Effector memory CD4-positive, alpha-beta T cell (primary cell): ENCODE measurements at places on chromosomes 4 and X.
A peak's percentile ranks its signal among the peaks of the same experiment; 100 is the strongest.

- DNase-seq: no peak
Observed at GRCh38 chr4:174437324-174437723, 85.0 kb downstream of the HPGD start.

DNA sequence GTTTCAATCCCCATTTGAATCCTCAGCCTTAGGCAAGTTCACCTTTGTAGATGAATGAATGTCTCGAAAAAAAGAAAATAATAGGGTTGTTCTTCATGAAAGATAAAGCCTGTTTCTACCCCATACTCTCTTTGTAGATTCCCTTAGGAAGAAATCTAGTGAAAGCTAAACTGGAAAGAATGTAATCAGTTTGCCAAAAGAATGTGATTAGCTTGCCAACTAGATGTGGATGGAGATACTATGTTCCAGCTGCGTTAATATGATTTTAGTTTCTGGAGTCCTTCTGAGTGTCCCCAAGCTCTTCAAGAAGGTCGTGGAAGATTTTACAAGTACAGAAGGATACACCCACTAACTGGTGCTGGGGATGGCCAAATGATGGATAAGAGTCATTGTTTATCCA lies 162.3 kb upstream of the EDNRA start:
- DNase-seq: no peak

GRCh38 chr4:53908661-53909078 lies 155.7 kb downstream of the CHIC2 start:
- no peak for DNase-seq

DNA sequence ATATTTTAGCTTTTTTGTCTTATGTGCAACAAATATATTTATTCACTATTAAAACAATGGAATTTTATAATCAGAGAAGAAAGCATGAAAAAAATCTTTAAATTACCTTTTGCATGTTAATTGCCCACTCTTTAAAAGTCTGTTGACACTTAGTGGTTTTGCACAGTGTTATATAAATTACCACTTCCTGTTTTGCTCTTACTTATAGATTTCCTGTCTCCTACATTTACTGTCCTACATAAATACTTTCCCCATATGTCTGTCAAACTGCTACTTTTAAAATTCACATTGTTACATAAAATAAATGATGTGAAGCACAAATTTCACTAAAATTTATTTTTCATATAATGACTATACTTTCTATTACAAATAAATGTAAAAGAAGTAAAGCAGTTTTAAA lies 161.1 kb upstream of the NDST4 start:
- no peak for DNase-seq

- DNase-seq: no peak
Observed at GRCh38 chr4:98383431-98384106, 122.4 kb downstream of the RAP1GDS1 start.

GRCh38 chr4:170884969-170885570 lies 795.3 kb upstream of the AADAT start:
- DNase-seq: no peak

DNA sequence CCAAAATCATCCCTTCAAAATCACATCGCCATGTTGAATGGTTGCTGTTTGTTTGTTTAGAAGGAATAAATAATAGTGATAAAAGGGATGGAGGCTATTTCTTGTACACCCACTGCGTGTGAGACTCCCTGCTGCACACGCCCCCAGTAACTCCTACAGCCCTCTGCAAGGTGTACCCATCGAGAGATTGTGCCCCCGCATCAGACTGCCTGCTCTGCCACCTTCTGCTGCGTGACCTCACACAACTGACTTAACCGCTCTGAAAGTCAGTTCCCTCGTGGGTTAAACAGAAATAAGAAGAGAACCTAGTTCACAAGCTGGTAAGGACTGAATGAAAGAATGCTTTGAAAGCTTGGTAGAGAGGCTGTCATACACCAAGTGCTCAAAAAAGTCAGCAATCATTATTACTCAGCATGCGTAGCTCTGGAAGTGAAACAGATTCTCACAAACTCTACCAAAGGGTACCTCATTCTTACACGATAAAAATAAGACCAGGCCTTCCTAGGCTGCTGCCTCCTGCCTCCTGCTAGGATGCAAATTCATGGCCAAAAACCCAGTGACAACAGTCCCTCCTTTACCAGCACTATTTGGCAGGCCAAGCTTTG lies 147.1 kb downstream of the CPEB2 start:
- DNase-seq: no peak

GRCh38 chr4:23161787-23162186 lies 469.1 kb downstream of the GBA3 start:
- no peak for DNase-seq

- peak; percentile 11 for DNase-seq
Observed at GRCh38 chrX:129823115-129823514, 20.6 kb downstream of the ZDHHC9 start.

- DNase-seq: no peak
Observed at GRCh38 chr4:947491-947971, 15.3 kb downstream of the TMEM175 start.

DNA sequence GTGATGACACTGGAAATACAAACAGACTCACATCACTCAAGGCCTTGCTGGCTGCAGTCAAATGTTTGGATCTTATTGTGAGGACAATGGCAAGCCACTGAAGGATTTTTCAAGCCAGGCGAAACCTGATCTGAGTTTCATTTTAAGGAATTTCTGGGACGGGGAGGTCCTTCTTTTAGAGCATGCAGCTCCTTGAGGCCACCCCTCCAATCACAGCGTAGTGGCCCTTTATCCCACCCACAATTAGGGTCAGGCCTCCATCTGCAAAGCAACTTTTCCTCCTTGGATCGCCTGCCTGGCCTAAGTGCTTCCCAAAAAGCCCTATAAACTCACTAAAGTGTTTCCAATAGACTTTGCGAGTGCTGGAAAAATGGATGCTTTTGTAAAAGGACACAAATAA lies 115.5 kb downstream of the EFHC2 start:
- DNase-seq: no peak

GRCh38 chr4:128358231-128358912 lies 70.8 kb upstream of the PGRMC2 start:
- no peak for DNase-seq

DNA sequence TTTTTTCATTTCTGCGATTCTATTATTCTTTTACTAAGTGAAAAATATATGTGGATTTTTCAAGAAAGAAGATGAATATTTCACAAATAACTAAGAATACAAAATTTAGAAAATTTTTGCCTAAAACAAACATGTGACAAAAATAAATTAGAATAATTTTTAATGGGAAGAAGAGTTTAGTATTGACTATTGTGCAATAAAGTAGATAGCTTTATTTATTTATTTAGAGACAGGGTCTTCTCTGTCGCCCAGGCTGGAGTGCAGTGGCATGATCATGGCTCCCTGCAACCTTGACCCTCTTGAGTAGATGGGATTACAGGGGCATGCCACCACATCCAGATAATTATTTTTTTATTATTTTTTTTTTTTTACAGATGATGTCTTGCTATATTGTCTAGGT lies 95.3 kb upstream of the PAQR3 start:
- DNase-seq: no peak
